Posterior vena cava (tissue), 2 donors: ENCODE measurements at places on chromosomes 3 and 15. TPM values are rescaled to one million over a fixed set of nuclear protein-coding genes. Genes with fewer than 3 reads are reported as not detected.

DNA sequence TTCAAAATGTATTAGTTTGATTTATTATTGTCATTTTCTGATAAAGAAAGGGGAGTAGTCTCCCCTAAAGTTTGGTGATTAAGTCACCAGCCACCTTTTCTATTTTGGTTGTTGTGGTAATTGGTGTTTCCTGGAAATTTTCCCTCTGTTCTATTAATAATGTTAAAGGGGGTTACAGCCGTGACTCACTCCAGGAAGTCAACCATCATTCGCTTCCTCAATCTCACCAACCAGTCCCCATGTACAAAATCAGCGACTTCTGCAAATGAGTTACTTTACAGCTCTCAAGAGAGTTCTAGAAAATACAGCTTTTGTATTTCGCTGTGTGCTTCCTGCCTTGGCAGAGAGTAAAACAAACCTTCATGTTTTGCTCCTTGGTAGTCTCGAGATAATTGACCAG, 285.1 kb downstream of the LPP start:
- no peak for DNase-seq

DNA sequence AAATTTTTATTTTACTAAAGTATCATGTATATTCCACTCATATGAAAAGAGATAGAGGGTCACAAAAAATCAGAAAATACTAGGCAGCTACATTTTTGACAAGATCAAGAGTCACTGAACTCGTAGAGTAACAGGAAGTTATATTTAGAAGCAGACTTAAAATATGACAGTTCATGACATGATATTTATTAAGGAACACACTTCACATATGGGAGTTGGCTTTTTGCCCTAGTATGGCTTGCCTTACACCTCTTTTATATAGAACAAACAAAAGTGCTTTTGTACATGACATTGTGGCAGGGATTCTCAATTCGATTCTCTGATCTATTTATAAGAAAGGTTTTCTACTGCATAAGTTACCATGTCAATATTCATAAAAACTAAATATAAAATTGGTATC, 80.1 kb upstream of the GBE1 start:
- no peak for DNase-seq

GRCh38 chr15:56361987-56362386, 3.2 kb upstream of the TEX9 start:
- no peak for DNase-seq

DNA sequence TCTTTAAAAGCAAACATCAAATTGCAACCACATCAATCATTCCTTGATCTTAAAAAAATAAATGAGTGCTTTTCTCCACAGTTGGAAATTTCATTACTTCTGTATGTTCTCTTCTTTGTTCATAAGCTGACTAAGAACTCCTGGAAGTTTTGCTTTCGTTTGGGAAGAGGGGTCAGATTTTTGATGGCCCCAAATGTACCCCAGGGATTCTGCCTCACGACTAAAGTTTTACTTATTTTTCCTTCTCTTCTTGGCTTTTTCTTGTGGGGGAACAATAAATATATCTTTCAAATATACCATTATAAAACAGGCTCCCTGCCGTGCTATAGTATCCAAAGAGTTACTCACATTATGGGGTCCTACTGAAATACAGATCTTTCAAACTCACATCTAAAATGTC, 215.0 kb upstream of the CDIN1 start:
- no peak for DNase-seq

Gene IL20RB
- 2.6 TPM for total RNA-seq
